ENCODE measurements at places on chromosomes 12 and 14. TPM values are rescaled to one million over a fixed set of nuclear protein-coding genes. Genes with fewer than 3 reads are reported as not detected.

TM9SF1 gene
- 13.6 TPM for polyA plus RNA-seq

CBLN3 gene
- 0.89 TPM for polyA plus RNA-seq

CPM gene
- polyA plus RNA-seq: 74.8 TPM

LTB4R gene
- 6.2 TPM for polyA plus RNA-seq

AACS gene
- 32.8 TPM for polyA plus RNA-seq

ANO2 gene
- 6.6 TPM for polyA plus RNA-seq

P2RX4 gene
- 21.3 TPM for polyA plus RNA-seq

CACNA1C gene
- 8.1 TPM for polyA plus RNA-seq

KERA gene
- polyA plus RNA-seq: not detected

TM7SF3 gene
- polyA plus RNA-seq: 42.0 TPM

LAG3 gene
- polyA plus RNA-seq: 1.0 TPM

LRRC10 gene
- not detected for polyA plus RNA-seq

KRT77 gene
- 0.08 TPM for polyA plus RNA-seq

HOXC9 gene
- polyA plus RNA-seq: 1.0 TPM

CLEC6A gene
- polyA plus RNA-seq: 0.09 TPM

MSI1 gene
- polyA plus RNA-seq: not detected

ACOT6 gene
- polyA plus RNA-seq: not detected

PRH2 gene
- polyA plus RNA-seq: not detected

STAB2 gene
- 0.30 TPM for polyA plus RNA-seq

GLT1D1 gene
- polyA plus RNA-seq: 3.4 TPM

TCL1B gene
- polyA plus RNA-seq: not detected

TAS2R31 gene
- 0.12 TPM for polyA plus RNA-seq

LDHB gene
- 360 TPM for polyA plus RNA-seq

KSR2 gene
- 0.20 TPM for polyA plus RNA-seq

IFI27L2 gene
- polyA plus RNA-seq: 120 TPM

EXOC3L4 gene
- 1.7 TPM for polyA plus RNA-seq

SLC41A2 gene
- polyA plus RNA-seq: 9.0 TPM

TTC9 gene
- 1.2 TPM for polyA plus RNA-seq

RILPL1 gene
- polyA plus RNA-seq: 10.7 TPM

CLEC14A gene
- 60.2 TPM for polyA plus RNA-seq

RND1 gene
- 2.1 TPM for polyA plus RNA-seq

DENND5B gene
- polyA plus RNA-seq: 2.4 TPM

NTF3 gene
- polyA plus RNA-seq: 0.06 TPM

ALG10 gene
- 2.7 TPM for polyA plus RNA-seq

PRPH gene
- polyA plus RNA-seq: 2.4 TPM

KRT73 gene
- not detected for polyA plus RNA-seq

TAS2R9 gene
- polyA plus RNA-seq: 0.90 TPM
